RCC 7860 (cell line): ENCODE measurements at places on chromosomes 16 and 17.
A peak's percentile ranks its signal among the peaks of the same experiment; 100 is the strongest.

GRCh38 chr16:81266680-81267095 lies 28.2 kb downstream of the BCO1 start:
- no peak for DNase-seq

GRCh38 chr16:3065069-3065741 lies at the start of gene IL32:
IL32 (plus strand) TSS chr16:3065640; CDS start chr16:3065812, 172 bp downstream.
- DNase-seq = peak; percentile 85

DNA sequence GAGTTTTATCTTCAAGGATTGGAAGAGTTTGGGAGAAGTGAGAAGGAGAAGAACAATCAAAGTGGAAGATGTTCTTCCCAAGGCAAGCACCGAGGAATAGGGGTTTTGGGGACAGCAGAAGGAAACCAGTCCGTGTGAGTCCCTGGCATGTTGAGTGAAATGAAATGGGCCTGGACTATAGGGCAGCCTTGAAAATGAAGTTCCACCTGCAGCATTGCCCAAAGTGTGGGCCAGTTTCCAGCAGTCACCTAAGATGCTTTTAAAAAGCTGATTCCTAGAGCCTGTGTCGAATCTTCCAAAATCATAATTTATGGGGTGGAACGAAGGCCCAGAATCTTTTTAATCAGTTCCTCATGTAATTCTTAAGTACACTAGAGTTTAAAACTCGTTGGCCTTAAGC lies 59.9 kb upstream of the DNAH9 start:
- DNase-seq = no peak

DNA sequence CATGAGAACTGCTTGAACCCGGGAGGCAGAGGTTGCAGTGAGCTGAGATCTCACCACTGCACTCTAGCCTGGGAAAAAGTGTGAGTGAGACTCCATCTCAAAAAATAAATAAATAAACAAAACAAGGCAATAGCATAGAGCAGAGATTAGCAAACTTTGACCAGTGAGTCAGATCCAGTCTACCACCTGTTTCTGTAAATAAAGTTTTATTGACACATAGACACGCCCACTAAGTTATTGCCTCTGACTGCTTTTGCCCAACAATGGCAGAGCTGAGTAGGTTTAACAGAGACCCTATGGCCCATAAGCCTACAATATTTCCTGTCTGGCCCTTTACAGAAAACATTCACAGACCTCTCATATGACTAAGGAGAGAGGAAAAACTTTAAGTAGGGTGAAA lies 44.3 kb downstream of the XYLT1 start:
- no peak for DNase-seq
